ENCODE measurements at places on chromosomes 5 and 9. TPM values are rescaled to one million over a fixed set of nuclear protein-coding genes. Genes with fewer than 3 reads are reported as not detected.

The ITGA1 gene
- total RNA-seq, result 17.0 TPM

The SHOC1 gene
- total RNA-seq, result not detected

The PRDM9 gene
- total RNA-seq, result not detected

DNA sequence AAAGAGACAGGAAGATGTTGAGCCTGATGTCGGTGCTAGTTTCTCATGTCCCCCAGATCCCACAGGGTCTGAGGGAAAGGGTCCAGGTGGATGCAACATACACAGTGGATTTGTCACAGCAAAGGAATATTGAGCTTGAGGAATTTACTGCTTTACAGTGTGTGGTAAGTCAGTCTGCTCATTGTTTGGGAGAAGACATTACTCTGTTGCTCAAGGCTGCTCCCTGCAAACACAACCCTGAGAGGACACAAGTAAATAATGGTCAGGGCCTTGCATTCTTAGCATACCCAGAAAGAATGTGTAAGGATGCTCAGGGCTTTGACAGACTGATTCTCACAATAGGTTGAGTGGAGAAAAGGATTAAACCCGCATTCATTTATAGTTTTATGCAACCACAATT is 7.3 kb upstream of the MAN2A1 start:
- H3K36me3 ChIP-seq, result no peaks in the 10 kb centered on the region
- H3K4me1 ChIP-seq, result no peaks in the 10 kb centered on the region
- DNase-seq, result no peak

DNA sequence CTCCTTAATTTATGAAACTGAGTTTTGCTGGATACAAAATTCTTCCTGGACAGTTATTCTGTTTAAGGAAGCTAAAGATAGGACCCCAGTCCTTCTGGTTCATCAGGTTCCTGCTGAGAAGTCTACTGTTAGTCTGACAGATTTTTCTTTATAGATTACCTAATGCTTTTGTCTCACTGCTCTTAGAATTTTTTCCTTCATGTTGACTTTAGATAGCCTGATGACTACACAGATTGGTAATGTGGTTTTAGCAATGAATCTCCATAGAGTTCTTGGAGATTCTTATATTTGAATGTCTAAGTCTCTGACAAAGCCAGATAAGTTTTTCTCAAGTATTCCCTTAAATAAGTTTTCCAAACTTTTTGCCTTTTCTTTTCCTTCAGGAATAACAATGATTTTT is 419.7 kb downstream of the CDH10 start:
- DNase-seq, result no peak
- no peak overlapping the region for H3K27ac ChIP-seq
- H3K36me3 ChIP-seq, result no peaks in the 10 kb centered on the region
- no peaks in the 10 kb centered on the region for H3K27me3 ChIP-seq
- H3K4me1 ChIP-seq, result no peaks in the 10 kb centered on the region

DNA sequence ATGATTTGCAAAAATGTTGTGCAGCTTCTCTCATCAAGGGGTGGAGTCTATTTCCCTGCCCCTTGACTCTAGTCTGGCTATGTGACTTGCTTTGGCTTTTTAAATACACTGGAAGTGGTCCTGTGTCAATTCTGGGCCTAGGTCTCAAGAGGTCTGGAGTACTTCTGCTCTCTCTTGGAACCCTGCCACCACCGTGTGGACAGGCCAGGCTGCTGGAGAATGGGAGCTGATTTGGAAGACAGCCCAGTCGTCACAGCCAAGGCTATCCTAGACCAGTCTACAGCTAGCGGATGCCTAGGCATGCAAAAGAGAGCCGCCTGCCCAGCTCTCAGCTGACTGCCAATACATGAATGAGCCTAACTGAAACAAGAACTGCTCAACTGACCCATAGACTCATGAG is 56.7 kb upstream of the CLINT1 start:
- H3K4me3 ChIP-seq, result peak overlapping the region; percentile 17
- H3K27me3 ChIP-seq, result peaks cover 5% of the 10 kb centered on the region
- peaks cover 54% of the 10 kb centered on the region for H3K4me1 ChIP-seq
- H3K27ac ChIP-seq, result peak overlapping the region; percentile 25

DNA sequence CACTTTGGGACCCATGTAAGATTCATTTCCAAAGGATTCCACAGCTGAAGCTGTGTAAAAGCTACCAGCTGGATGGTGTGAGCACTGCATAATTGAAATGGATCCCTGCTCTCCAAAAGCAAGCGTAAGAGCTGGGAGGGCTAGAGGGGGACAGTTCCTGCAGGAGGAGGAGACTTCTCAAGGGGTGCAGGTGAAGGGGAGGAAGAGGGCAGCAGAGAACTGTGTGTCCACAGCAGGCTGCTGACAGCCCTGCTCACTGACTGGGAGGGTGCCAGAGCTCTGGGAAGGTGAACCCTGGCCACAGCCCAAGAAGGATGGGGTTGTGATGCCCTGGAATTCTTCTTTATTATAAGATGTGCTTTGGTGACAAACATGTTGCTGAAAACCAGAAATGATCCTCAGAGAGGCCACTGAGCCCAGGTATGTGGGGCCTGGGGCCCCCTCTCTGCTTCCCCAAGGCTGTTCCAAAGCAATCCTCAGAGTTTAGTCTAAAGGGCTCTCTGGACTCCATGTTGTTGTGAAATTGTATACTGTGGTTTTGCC is 112.8 kb upstream of the SLC25A48 start:
- no peak for DNase-seq
- H3K4me3 ChIP-seq, result no peak overlapping the region
- H3K27ac ChIP-seq, result no peak overlapping the region
- H3K27me3 ChIP-seq, result peaks cover 16% of the 10 kb centered on the region

- H3K36me3 ChIP-seq, result no peaks in the 10 kb centered on the region
- H3K4me1 ChIP-seq, result peaks cover 19% of the 10 kb centered on the region
- H3K4me3 ChIP-seq, result no peak overlapping the region
Measured at GRCh38 chr9:4305065-4305985, 5.5 kb upstream of the GLIS3 start.

DNA sequence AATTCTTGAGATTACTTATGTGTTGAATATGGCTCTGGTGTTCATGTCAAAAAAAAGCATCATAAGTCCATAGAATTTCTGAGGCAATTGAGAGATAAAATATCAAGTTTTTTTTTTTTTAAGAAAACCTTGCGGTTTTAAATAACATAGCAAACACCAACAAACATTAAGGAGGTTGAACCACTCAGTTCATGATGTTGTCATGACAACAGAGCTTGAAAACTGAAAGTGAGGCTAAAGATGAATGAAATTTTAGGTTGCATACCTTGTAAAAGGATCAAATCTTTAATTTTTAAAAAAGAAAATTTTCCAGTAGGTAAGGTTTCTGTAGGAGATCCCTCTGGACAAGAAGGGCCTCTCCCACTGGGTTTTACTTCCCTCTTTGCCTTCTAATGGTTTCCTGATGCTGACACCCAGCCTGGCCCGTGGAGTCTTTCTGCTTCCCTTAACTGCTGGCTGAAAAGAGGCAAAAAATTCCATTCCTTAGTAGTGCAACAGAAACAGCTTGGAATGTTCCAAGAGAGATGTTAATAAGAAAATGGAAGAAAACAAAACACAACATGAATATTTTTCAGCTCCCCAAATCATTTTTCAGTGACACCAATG is 60.0 kb upstream of the FER start:
- H3K4me3 ChIP-seq, result no peak overlapping the region
- no peak overlapping the region for H3K27ac ChIP-seq
- no peaks in the 10 kb centered on the region for H3K27me3 ChIP-seq
- H3K36me3 ChIP-seq, result no peaks in the 10 kb centered on the region

DNA sequence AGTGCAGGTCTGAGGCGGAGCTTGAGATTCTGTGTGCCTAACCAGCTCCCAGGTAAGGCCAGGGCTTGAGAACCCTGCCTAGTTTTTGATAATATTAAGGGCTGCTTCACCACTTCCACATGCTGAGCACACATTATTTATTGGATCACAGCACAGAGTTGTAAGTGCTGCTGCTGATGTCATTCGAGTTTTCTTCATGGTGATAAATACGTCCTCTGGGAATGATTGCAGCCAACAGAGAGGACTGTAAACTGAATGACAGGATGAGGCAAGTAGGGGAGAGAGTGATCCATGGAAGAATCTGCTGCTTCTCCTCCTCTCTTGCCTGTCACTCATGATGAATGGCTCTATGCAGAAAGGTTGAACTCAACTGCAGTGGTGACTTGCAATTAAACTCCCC is 77.9 kb upstream of the VPS13A start:
- no peaks in the 10 kb centered on the region for H3K4me1 ChIP-seq
- H3K36me3 ChIP-seq, result peaks cover 3% of the 10 kb centered on the region
- peaks cover 10% of the 10 kb centered on the region for H3K27me3 ChIP-seq
- H3K4me3 ChIP-seq, result no peak overlapping the region

DNA sequence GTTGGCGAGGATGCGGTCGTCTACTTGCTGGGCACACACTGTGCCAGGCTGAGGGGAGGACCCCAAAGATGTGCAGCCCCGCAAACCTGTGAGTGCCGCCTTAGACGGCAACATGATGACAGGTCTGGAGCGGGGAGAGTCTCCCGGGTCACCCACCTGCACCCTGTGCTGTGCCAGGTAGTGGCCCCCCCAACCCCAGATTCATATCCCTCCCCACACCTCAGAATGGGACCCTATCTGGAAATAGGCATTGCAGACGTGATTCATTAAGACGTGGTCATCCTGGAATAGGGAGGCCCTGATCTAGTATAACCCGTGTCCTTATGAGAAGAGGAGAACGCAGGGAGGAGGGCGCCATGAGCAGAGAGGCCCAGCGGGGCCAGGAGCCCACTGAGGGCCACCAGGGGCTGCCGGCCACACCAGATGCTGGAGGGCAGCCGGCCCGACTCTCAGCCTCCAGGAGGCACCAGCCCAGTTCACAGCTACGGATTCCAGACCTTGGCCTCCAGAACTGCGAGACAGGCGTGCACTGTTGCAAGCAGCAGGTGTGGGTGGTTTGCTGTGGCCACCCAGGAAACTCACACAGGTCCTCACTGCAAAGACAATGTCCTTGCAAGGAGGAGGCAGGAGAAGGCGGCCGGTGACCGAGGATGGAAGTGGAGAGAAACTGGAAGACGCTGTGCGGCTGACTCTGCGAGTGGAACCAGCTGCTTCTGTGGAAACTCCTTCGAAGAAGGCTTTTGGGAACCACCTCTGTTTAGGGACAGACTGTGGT is 131.9 kb upstream of the LPCAT1 start:
- DNase-seq, result peak; percentile 60
- no peaks in the 10 kb centered on the region for H3K36me3 ChIP-seq
- peaks cover 4% of the 10 kb centered on the region for H3K4me1 ChIP-seq
- no peak overlapping the region for H3K4me3 ChIP-seq

DNA sequence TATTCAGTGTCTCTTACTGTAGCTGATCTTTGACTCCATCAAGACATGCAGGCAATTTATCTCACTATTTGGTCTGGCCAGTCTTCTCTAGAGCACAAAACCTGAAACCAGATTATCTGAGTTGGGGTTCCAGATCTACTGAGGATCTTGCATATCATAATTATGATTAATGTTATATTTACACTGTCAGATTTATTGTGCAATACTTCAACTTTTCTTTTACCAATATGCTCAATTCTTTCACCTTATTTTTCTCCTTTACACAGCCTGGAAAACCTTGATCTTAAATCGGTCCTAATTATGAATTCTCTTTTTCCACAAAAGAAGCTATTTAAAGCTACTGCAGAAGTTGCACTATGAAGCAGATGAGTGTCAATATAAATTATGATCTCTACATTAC is 140.1 kb downstream of the ST8SIA4 start:
- no peaks in the 10 kb centered on the region for H3K36me3 ChIP-seq
- no peak for DNase-seq
- H3K27me3 ChIP-seq, result peaks cover 5% of the 10 kb centered on the region
- no peak overlapping the region for H3K27ac ChIP-seq
- no peak overlapping the region for H3K4me3 ChIP-seq
- H3K4me1 ChIP-seq, result peaks cover 6% of the 10 kb centered on the region

- H3K27me3 ChIP-seq, result no peaks in the 10 kb centered on the region
- no peak for DNase-seq
- peak overlapping the region; percentile 69 for H3K4me3 ChIP-seq
- peaks cover 15% of the 10 kb centered on the region for H3K36me3 ChIP-seq
Measured at GRCh38 chr9:133371261-133371711, 4.6 kb downstream of the SURF4 start.

DNA sequence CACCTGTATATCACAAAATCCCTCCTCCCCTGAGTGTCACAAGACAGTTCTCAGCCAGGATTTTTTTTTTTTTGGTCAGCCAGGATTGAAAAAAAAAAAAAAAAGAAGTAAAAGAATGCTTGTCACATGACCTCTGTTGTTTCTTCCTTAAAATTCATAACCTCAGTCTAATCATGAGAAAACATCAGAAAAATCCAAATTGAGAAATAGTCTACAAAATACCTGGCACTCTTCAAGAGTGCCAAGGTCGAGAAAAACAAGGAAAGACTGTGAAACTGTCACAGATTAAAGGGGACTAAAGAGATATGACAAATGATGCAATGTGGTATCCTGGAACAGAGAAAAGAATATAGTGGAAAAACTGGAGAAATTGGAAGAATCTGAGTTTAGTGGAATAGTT is 58.5 kb upstream of the SUB1 start:
- H3K4me3 ChIP-seq, result no peak overlapping the region
- H3K27me3 ChIP-seq, result no peaks in the 10 kb centered on the region
- no peaks in the 10 kb centered on the region for H3K36me3 ChIP-seq
- no peak overlapping the region for H3K27ac ChIP-seq
- peaks cover 7% of the 10 kb centered on the region for H3K4me1 ChIP-seq

GRCh38 chr5:78295035-78295961 is 800 bp upstream of the AP3B1 start:
- peak overlapping the region; percentile 96 for H3K27ac ChIP-seq
- H3K36me3 ChIP-seq, result no peaks in the 10 kb centered on the region
- DNase-seq, result no peak
- H3K27me3 ChIP-seq, result peaks cover 4% of the 10 kb centered on the region
- H3K4me3 ChIP-seq, result peak overlapping the region; percentile 91
- peaks cover 19% of the 10 kb centered on the region for H3K4me1 ChIP-seq

Data from type B pancreatic cell (in vitro differentiated cells).